ENCODE measurements at places on chromosomes 12 and 14.

- DNase-seq, result no peak
Measured at GRCh38 chr12:20210621-20211215, 157.6 kb upstream of the PDE3A start.

GRCh38 chr14:54137614-54137961 lies 181.0 kb upstream of the BMP4 start:
- no peak for DNase-seq

- no peak for DNase-seq
Measured at GRCh38 chr12:14643251-14643650, 53.1 kb downstream of the GUCY2C start.

DNA sequence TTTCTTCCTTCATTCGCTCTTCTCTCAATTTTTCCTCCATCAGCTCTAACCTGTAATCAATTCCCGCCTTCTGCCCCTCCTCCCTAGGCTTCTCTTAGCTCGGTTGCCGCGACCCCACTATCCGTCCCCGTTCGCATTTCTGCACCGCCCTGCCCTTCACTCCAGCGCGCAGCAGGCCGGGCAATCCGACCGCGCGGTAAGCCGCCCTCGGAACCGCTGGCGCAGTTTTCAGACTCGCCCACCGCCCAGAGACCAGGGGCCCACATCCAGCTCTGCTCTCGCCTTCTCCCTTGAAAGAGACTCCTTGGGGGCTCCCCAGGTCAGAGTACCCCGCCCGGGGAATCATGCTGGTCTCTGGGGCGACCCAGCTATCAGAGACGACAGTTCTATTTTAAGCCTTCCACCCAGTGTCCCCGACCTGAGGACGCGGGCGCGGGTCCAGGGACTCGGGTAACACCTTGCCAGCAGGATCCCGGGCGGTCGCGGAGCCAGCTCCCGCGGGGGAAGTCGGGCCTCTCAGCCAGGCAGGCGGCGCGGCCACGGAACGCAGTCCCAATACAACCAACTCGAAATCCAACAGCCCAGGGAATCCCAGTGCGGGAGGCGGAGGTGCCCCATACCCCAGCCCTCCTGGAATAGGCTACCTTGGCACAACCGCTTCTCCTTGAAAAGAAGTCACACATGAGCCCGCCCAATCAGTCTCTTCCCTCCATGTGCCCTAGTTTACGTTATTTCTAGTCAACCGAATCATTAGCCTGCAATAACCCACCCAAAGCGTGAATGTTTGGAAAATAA lies 5.7 kb upstream of the SLC38A4 start:
- DNase-seq, result no peak

GRCh38 chr14:32374155-32374554 lies 45.1 kb downstream of the AKAP6 start:
- DNase-seq, result no peak

DNA sequence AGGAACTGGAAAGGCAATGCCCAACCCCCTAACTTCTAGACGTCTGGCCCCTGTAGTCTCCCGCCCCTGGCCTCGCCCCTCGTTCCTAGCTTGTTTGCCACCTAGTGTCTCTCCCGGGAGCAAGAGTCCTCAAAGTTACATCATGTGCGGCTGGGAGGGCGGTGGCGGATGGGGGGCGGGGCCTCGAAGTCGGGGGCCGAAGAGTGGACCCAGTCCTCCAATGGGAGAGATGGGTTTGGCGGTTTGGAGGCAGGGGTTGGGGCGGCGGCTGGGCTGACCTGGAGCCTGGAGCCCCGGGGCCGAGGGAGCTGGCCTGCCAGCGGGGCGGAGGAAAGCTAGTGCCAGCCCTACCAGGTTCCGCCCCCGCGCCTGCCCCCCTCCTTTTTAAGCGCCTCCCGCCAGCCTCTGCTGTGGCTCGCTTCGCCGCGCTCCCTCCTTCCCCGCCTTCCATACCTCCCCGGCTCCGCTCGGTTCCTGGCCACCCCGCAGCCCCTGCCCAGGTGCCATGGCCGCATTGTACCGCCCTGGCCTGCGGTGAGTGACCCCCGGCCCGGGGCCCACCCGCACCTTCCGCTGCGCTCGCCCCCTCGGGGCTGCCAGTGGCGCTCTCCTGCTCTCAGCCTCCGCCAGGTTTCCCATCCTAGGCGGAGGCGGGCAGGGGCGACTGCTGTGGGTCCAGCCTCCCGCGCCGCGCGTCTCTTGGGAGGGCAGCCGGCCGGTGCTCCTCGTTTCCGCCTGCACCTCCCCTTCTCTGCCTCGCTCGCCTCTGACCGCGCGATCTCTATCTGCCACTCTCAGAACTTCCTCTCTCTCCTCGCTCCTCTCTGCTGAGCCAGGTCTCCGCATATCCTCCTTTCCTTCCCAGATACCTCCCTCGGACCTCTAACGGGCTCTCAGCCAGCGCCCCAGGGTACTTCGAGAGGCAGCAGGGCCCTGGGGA lies at the start of gene PCK2:
Gene PCK2, plus strand, starts transcription at position 411 of the 940 bp plus-strand sequence. Its CDS starts 95 bp downstream, at position 506.
- DNase-seq, result no peak

GRCh38 chr14:89129570-89129969 lies 287.5 kb downstream of the FOXN3 start:
- no peak for DNase-seq

DNA sequence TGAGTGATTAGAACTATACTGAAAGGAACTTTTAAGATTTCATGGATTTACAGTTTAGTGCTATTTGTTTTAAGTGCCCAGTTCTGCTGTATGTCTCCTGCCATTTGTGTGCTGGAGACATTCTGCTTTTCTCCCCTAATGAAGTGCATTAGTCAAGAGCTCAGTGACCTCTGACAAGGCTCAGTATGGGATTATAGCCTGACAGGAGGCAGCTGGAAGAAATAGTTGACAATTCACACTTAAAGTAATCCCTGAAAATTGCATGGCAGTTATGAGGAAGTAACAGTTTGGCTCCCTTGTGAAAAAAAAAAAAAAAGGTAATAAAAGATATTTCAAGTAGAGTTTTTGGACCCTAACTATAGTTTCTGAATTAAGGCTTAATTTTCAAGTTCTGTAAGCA lies 70.3 kb downstream of the ALX1 start:
- no peak for DNase-seq

DNA sequence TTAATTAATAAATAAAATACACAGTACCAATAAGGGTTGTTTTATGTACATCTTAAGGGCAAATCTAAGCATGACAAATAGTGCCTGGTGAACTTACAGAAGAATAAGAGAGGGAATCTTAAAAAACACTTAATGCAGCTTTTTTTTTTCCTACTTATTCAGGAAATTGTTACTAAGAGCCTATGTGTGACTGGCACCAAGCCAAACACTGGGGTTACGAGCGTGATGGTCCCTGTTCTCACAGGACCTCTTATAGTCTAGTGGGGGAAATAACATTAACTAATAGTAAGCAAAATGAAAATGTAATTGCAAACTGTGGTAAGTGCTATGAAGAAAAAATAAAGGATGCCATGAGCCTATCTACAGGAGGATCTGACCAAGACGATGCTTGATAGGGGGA lies 53.6 kb downstream of the RTN1 start:
- no peak for DNase-seq

GRCh38 chr12:2614341-2614740 lies 180.4 kb upstream of the FKBP4 start:
- DNase-seq, result no peak

DNA sequence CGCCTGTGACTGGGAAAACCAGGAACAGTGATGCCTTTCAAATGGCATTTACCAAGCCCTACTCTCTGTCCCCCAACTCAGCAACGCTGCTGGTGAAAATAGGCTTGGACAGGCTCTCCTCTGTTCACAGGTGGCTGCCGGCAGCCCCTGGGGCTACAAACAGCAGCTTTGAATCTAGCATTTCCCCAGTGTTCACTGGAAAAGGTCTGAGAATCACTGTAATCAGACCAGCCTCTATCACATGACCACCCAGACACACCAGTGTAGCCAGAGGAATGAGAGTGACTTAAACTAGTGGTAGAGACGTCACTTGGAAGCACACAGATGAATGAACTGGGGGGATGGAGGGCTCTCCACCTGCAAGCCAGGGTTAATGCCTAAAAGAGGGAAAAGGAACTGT lies 151.8 kb downstream of the FOXN3 start:
- DNase-seq, result no peak

- DNase-seq, result no peak
Measured at GRCh38 chr12:58513852-58514251, 406.5 kb downstream of the LRIG3 start.

GRCh38 chr12:44497044-44497443 lies 379.1 kb downstream of the NELL2 start:
- no peak for DNase-seq

GRCh38 chr12:6215120-6215807 lies 15.1 kb downstream of the CD9 start:
- DNase-seq, result no peak

GRCh38 chr14:93286212-93286890 lies 46.5 kb downstream of the BTBD7 start:
- DNase-seq, result no peak

GRCh38 chr12:119486599-119487154 lies 106.9 kb upstream of the TMEM233 start:
- no peak for DNase-seq

- no peak for DNase-seq
Measured at GRCh38 chr12:51000245-51000644, 25.9 kb downstream of the SLC11A2 start.

DNA sequence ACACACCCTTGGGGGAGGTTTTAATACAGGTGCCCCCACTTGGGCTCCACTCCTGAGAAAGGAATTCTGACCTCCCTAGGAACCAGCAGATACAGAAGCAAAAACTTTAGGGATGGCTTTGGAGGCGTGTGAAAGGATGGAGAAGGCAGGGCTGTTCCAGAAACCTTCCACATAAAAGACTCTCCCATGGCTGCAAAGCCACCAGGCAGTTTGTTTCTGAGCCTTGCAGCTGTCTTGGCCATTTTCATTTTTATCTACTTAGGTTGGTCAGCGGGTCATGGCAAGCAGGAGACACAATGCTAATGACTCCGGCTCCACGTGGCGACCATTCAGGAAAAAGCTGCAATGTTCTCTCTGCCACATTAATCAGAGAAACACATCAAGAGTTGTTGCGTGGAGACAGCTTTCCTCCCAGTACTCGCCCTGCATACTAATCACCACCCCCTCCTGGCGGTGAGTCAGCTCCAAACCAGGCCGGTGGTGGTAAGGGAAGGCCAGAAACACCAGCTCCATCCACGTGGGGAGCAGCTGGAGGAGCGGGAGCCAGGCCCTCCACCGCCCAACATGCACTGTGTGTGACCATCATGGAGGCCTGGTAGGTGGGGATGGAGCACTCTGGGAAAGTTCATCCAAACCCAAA lies 30.9 kb upstream of the IRF2BPL start:
- DNase-seq, result no peak

- DNase-seq, result no peak
Measured at GRCh38 chr14:99789581-99789980, 3.6 kb upstream of the EML1 start.

DNA sequence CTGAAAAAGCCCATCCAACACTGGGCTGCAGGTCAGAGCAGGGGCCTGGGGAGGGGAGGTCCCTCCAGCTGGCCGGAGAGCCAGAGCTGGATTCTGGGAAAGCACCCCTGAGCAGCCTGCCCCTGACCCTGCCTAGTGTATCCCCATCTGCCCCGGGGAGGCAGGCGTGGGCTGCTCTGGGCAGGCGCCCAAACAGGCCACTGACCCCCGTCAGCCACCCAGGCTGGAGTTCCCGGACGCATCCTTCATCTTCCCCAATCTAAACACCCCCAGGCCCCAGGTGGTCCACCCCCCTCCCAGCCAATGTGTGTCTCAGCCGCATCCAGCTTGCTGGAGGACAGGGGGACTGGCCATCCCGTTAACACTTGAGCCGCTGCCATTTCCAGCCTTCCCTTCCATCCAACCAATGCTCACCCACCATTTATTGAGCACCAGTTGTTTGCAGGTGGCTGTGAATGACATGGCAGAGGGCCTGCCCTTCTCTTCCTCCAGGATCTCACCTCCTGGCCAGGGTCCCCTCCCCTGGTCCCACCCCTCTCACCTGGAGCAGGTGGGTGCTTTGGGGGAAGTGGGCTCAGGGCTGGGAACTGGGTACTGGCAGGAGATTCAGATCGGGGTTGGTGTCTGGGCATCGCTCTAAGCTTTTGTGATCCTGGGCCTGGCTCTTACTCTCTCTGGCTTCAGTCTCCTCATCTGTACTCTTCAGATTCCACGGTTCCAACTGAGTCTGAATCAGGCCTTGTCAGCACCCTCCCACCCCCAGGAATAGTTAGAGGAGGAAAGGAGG lies 743 bp upstream of the DTX1 start:
- no peak for DNase-seq

DNA sequence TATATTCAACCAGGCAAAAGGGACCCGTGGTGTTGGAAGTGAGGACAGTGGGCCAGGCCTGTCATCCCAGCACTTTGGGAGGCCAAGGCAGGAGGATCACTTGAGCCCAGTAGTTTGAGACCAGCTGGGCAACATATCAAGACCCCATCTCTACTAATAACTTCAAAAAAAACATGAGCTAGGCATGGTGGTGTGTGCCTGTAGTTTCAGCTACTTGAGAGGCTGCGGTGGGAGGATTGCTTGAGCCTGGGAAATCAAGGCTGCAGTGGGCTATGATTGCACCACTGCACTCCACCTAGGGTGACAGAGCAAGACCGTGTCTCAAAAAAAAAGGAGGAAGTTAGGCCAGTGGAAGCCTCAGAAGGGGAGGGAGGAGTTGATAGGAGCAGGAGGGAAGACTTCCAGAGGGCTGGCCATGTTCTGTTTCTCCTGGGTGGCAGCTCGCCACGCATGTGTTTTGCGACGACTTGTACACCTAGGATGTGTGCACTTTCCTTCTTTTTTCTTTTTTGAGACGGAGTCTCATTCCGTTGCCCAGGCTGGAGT lies 10.1 kb downstream of the SLC25A29 start:
- no peak for DNase-seq

DNA sequence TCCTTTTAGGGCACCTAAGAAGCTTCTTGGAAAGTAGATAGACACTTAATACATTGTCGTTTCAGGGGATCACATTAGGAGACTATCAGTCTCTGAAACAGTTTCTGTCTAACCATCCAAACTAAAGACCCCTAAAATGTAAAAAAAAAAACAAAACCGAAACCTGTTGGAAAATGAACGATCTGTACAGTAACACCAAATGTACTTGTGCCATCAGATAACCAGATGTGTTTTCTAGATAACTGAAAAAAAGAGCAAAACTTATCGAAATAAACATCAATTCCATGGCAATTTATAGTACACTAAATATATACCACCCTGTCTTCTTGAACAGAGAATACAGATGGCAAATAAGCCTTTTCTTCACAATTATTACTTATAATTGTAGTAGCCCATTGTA lies 2.1 kb downstream of the LDHB start:
- DNase-seq, result no peak

Measured in NCI-H2081 treated with DMSO at 0.1 percent for 48 hours (cell line).